ENCODE measurements at places on chromosomes 3 and 15.

- no peak for DNase-seq
These were observed 196.0 kb downstream of the ADAMTS9 start for GRCh38 chr3:64491843-64492242.

- peak; percentile 21 for DNase-seq
These were observed 631 bp downstream of the UBR1 start for GRCh38 chr15:43105077-43105736.

DNA sequence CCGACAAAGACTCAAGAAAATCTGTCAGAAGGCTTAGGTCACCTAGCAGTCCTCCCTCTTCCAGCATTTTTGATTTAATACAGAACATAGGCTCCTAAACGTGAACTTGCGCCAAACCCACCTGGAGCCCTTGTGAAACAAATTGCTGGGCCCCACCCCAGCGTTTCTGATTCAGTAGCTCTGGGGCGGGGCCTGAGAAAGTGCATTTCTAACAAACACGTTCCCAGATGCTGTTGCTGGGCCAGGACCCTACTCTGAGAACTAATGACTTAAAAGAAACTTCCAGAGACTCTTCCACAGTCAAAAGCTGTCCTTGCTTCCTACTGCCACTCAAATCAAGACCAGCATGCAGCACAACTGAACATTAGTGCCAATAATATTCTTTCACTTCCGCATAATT, 198.1 kb downstream of the PDZRN3 start:
- DNase-seq, result no peak

DNA sequence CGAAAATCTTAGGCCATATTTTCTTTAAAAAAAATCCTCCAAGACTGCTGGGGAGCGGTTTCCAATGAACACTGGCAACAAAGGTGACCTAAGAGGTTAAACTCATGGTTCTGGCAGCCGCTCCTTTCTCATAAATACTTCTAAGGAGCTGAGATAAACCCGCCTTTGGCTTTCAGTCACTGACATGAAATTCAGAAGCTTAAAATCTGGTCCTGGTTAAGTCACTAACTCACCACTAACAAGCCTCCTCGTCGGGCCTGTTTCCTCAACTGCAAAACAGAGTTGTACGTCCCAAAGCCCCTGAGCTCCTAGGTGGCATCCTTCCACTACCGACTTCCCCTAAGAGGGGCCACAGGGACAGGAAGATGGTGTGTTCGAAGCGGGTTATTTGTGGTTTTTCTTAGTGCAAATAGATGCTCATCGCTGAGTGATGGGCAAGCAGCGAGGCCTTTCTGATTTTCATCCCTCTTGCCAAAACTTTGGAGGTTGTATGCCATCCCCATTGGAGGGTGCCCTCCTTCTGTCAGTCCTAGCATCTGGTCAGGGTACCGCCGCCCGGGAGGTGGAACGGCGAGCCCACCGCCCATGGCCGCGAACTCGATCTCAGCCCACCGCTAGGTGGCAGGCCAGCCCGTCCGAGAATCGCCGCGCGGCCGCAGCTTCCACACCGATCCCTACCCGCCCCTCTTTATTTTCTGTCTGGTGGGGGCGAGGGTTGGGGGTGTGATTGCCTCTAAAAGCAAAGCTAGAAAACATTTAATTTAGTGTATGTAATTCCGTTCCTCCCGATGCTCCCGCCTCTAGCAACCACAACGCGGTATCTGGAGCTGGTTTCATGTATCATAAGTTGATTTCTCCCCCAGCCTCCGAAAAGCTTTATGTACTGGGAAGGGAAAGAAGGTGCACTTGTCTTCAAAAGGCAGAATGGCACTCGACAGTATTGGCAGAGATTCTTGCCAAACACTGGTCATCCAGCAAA, 4.6 kb downstream of the BCL6 start:
- peak; percentile 78 for DNase-seq

DNA sequence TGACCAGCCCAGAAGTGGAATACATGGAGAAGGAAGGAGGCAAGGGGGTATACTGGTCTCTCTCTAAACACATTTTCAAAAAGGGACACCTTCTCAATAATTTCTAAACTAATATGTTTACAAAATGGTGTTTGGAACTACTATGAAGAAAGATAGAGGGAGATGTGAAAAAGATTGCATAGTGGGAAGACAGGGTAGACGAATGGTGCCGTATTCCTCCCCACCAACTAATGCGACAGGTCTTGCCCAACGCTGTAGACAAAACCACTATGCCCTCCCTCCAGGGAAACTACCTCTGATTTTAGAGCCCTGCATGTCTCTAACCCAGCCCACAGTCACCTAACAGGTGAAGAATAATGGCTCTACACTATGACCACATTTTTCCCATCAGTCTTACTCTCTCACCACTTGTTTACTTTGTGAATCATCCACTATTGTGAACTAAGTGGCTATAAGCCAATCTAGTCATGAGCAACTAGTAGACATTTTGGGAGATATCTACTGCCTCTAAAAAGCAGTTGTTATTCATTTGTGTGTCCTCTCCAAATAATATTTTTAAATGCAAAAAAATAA, 108.2 kb upstream of the UBE2E2 start:
- no peak for DNase-seq

DNA sequence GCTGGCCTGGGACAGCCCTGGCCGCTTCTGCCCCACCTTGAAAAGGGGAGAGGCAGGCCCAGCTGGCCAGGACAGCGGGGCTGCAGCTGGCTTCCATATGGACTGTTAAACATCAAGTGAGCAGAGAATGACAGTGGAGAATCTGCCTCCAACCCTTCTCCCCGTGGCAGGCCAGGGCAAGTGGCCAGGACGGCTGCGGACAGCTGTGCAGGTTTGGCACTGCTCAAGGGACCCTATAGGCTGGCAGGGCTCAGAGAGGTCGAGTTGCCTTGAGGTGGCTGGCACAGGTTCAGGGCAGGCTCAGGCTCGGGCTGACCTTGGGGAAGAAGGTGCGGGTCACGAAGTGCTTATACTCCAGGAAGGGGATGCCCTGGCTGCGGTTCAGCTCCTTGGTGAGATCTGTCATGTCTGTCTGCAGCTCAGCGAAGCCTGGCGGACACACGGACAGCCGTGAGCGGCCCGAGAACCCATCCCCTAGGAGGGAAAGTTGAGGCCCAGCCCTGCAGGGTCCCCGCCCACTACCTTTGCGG, 24.3 kb downstream of the H1-8 start:
- no peak for DNase-seq

- peak; percentile 45 for DNase-seq
These were observed 880 bp downstream of the NISCH start for GRCh38 chr3:52456169-52456799.

DNA sequence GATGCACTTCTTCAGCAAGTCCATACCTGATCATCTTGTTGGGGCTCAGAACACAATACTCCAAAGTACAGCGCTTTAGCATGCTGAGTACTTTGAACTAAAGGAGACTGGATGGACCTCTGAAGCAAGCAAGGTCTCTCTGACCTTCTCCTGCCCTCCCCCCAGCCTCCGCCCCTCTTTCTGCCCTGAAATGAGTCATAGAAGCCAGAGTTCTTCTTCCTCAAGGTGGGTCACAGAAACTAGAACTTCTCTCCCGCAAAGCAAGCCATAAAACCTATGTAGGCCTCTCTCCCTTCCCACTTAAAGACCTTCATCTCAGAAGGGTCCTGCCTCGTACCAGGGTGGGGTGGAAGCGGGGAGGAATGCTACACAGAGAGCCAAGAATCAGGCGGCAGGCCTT, 230.5 kb upstream of the PROK2 start:
- DNase-seq, result no peak

- DNase-seq, result no peak
These were observed 2.5 kb downstream of the GXYLT2 start for GRCh38 chr3:72890166-72890925.

- no peak for DNase-seq
These were observed 1.5 kb upstream of the HEXA start for GRCh38 chr15:72377331-72377730.

GRCh38 chr3:160869825-160870224, 113.8 kb downstream of the PPM1L start:
- no peak for DNase-seq

Data from CD8-positive, alpha-beta T cell (primary cell).